ENCODE measurements at places on chromosomes 5 and 9.
A peak's percentile ranks its signal among the peaks of the same experiment; 100 is the strongest.

DNA sequence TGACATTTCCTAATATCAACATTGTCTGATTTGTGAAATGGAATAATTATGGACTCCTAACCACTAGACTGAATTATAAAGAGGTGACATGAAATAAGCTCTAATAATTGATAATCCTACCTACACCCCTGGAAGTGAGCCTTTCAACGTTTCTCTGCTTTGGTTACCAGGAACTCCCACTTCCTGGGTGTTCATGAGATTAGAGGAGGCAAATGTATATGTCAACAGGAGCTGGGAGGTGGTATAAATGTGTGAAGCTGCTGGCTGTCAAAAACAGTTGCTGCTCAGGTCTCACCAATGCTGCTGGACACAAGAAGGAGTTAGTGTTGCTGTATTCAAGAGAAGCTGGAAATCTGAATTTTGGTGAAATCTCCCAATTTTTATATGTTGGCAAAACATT lies 96.8 kb downstream of the CAMK4 start:
- H3K4me1 ChIP-seq, result no peaks in the 10 kb centered on the region
- no peak overlapping the region for H3K4me3 ChIP-seq
- no peaks in the 10 kb centered on the region for H3K36me3 ChIP-seq
- H3K27ac ChIP-seq, result no peak overlapping the region

DNA sequence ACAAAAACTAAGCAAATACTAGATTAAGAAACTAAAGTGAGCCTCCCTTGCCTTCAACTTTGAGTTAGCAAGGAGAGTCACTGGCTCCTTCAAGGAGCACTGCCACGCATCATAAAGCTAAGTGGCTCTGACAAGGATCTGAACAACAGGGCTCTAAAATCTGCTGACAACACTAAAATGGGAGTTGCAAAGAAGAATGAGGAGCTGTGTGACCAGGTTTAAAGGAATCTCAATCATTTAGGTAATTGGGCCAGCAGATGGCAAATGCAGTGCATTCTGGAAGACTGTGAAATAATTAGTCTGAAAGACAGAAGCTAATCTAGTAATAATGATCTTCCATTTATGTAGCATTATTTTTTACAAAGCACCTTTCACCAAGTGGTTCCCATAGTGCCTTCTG lies 297.0 kb upstream of the TAS2R1 start:
- H3K36me3 ChIP-seq, result no peaks in the 10 kb centered on the region
- no peaks in the 10 kb centered on the region for H3K27me3 ChIP-seq
- no peak for DNase-seq
- no peak overlapping the region for H3K4me3 ChIP-seq
- no peaks in the 10 kb centered on the region for H3K4me1 ChIP-seq
- H3K27ac ChIP-seq, result no peak overlapping the region

DNA sequence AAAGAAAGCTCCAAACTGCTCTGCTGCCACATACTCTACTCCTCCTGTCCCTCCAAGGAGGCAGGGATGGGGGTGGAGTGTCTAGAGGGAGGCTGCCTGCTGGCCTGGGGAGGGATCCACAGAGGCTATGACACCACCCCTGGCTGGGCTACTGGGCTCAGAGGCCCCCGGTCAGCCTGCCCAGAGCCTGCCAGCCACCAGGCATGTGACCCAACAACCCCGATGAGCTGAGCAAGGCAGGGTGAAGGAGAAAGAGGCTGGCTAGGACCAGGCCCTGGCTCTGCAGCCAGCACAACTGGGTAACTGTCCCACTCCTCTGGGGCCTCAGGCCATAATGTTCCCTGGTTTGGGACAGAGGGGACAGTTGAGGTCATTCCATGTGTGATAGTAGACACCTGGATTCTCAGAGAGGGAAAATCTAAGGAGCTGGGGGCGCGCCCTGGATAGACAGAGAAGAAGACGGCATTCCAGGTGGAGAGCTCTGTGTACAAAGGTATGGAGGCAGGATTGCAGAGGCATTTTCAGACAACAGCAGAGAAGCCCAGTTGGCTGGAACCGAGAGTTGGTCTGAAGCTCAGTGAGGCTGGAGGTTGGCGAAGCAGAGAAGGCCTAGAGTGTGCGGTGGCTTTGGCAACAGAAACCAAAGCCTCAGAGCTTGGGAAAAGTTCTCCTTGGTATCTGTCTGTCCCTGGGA lies 33.8 kb upstream of the IL17B start:
- peaks cover 6% of the 10 kb centered on the region for H3K4me1 ChIP-seq
- no peaks in the 10 kb centered on the region for H3K36me3 ChIP-seq
- peak overlapping the region; percentile 11 for H3K27ac ChIP-seq
- H3K27me3 ChIP-seq, result no peaks in the 10 kb centered on the region
- peak overlapping the region; percentile 42 for H3K4me3 ChIP-seq

DNA sequence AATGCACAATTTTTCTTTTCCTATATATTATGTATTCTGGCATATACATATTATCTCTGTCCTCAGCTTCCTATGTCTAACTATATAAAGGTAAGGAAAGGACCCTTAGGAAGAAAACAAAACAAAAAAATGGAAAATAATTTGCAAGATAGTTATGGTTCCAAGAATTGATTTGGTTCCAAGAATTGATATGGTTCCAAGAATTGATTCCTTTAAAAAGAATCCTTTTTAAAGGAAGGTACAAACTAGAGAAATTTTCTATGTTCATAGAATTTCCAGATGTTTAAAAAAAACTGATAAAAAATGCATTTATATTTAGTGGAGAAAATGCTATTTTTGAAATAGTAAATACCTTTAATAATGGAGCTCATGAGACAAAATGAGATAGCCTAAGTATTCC lies 12.1 kb downstream of the LYRM7 start:
- no peak for DNase-seq
- no peaks in the 10 kb centered on the region for H3K27me3 ChIP-seq
- no peaks in the 10 kb centered on the region for H3K36me3 ChIP-seq
- no peak overlapping the region for H3K4me3 ChIP-seq

GRCh38 chr9:105257809-105258208 lies 13.4 kb downstream of the SLC44A1 start:
- H3K27me3 ChIP-seq, result no peaks in the 10 kb centered on the region
- H3K27ac ChIP-seq, result no peak overlapping the region
- H3K4me1 ChIP-seq, result peaks cover 36% of the 10 kb centered on the region
- no peak overlapping the region for H3K4me3 ChIP-seq
- no peaks in the 10 kb centered on the region for H3K36me3 ChIP-seq

DNA sequence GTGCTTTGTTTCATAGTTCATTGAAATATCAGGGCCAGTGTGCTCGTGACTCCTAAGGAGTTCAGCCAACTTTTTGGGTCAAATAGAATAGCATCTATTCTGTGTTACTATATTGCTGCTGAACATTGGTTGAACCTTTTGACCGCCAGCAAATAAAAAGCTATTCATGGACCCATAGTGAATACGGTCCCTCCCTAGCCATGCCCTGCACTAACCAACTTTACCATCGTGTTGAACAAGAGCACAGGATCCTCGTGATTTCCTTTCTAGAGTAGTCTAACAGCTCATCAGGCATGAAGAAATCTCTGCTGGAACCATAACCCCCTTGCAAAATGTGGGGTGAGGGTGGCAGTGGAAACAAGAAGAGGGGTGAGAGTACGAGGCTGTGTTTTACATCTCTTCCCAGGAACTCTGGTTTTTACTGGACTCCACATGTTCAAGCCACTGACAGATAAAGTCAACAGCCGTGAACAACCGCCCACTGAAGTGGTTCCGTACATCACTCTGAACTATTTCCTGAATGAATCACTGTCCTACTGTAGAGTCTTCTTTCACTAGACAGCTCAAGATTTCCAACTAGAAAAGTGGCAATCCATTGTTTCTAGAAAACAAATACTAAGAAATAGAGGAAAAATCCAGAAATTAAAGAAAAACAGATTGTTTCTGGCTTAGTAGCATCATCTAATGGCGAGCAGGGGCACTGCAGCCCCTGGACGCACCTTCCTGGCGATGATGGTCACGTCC lies 70.1 kb upstream of the SPATA31E1 start:
- H3K4me3 ChIP-seq, result no peak overlapping the region
- DNase-seq, result no peak
- no peak overlapping the region for H3K27ac ChIP-seq
- H3K4me1 ChIP-seq, result no peaks in the 10 kb centered on the region
- H3K36me3 ChIP-seq, result no peaks in the 10 kb centered on the region
- no peaks in the 10 kb centered on the region for H3K27me3 ChIP-seq

- no peaks in the 10 kb centered on the region for H3K27me3 ChIP-seq
- H3K27ac ChIP-seq, result no peak overlapping the region
Measured at GRCh38 chr9:93467062-93467416, 13.7 kb upstream of the FAM120AOS start.

DNA sequence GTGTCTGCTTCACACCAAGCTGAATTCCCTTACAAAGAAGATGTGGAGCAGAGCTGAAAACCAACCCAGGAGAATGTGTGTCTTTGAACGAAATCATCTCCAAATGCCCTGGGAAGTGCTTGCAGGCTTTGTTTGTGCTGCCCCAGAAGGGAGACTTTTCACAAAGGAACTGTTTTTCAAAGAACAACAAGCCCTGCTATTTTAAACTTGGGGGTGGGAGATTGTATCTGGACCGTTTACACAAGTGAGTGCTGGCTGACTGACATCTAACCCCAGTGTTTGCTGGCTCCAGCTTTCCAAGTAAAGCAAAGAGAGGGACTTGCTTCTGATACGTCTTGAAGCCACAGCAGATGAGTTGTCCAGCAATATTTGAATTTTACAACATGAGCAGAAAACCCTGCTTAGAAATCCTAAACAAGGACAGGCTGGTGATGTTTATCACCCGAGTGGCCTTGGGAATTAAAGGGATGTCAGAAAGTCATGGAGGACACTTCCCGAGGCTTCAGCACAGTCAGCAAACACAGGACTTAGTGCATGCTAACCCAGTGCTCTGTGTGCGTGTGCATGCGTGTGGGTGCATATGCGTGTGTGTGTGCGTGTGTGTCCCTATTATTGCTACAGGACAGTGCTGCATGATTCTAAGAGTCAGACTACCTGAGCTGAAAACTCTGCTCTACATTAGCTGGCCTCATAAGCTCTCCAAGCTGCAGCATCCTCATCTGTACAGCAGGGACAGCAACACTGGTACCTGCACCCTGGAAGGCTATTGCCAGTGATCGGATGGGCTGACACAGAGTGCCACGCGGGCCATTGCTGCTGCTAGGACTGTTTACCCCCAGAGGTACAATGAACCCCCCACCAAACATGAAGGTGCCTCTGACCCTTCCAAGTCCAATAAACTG lies 1.4 kb downstream of the ADAMTS12 start:
- H3K4me3 ChIP-seq, result peak overlapping the region; percentile 48
- no peaks in the 10 kb centered on the region for H3K36me3 ChIP-seq
- peaks cover 16% of the 10 kb centered on the region for H3K4me1 ChIP-seq
- peaks cover 30% of the 10 kb centered on the region for H3K27me3 ChIP-seq
- no peak overlapping the region for H3K27ac ChIP-seq
